Sciatic nerve (tissue), 2 donors: ENCODE measurements at places on chromosomes 12 and 14. TPM values are rescaled to one million over a fixed set of nuclear protein-coding genes. Genes with fewer than 3 reads are reported as not detected.

- no peak for DNase-seq
Measured at GRCh38 chr14:95619785-95620417, 66.3 kb upstream of the TCL1B start.

GRCh38 chr14:66432334-66432733, 53.8 kb upstream of the CCDC196 start:
- DNase-seq = no peak

GRCh38 chr12:23887055-23887835, 62.2 kb downstream of the SOX5 start:
- DNase-seq = no peak

DNA sequence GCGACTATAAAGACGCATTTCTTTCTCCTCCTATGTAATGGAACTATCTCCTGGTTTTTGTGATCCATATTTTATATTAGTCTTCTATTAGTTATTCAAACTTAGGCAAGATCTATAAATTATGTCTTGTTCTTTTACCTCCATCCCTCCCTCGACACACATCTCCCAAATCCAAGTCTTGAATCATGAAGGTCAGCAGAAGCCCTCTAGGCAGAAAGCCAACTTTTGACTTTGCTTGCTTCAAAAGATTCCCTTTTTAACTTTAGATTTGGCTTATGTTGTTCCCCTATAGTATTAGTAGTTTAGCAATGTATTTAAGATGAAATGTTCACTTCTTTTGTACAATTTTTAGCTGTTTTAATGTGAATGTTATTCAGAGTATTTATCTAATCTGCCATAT, 689.8 kb downstream of the SLC6A15 start:
- DNase-seq = no peak

The AICDA gene
- total RNA-seq = 0.40 TPM

The CABP1 gene
- total RNA-seq = 2.3 TPM
